ENCODE measurements at places on chromosomes 12 and 14.

DNA sequence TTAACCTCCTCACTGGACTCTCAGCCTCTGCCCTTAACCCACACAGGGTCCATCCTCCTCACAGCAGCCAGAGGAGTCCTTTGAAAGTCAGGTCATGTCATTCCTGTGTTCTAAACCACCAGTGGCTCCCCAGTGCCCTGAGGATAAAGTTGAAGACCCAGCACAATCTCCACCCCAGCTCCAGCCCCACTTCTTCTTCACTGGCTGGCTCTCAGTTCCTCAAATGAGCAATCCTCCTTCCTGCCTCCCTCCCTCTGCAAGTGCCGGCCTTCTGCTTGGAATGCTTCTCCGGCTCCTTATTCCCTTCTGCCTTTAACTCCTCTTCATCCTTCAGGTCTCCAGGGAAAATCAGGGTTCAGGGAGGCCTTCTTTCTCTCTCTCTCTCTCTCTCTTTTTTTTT is 32.0 kb upstream of the SPPL3 start:
- H3K36me3 ChIP-seq = no peaks in the 10 kb centered on the region
- H3K27ac ChIP-seq = no peak overlapping the region
- no peak overlapping the region for H3K4me3 ChIP-seq
- no peaks in the 10 kb centered on the region for H3K4me1 ChIP-seq
- DNase-seq = no peak
- no peaks in the 10 kb centered on the region for H3K27me3 ChIP-seq

GRCh38 chr12:54388237-54389133 is 4.0 kb upstream of the ZNF385A start:
- DNase-seq = no peak
- H3K4me1 ChIP-seq = no peaks in the 10 kb centered on the region
- no peak overlapping the region for H3K27ac ChIP-seq
- H3K27me3 ChIP-seq = no peaks in the 10 kb centered on the region
- H3K4me3 ChIP-seq = no peak overlapping the region

DNA sequence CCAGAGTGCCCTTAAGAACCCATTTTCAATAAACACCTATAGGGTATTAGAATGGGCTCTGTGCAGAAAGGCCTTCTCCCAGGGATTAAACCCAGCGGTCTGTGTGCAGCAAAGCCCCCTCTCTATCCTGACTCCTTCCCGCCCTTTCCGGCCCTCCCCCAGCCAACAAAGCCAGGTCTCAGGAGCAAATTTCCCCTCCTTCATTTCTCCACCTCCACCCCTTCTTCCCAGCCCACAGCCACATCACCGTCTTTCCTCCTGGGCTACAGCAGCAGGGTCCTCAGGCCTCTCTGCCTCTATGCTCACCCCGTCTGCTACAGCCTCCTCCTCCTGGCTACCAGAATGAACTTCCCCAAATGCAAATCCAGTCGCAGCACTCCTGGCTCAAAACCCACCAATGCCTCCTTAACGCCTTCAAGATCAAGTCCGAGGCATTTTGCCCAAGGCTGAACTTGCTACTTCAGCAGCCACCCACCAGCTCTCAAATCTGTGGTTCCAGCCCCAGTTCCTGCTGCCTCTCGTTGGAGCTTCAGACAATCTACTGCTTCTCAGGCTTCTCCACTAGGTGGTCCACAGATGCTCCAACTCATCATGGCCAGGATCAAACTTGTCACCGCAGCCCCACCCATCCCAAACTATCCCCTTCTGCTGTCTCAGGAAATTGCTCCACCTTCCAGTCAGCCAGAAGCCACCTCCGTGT is 134.8 kb downstream of the BCL11B start:
- H3K4me3 ChIP-seq = no peak overlapping the region
- no peaks in the 10 kb centered on the region for H3K27me3 ChIP-seq
- H3K27ac ChIP-seq = no peak overlapping the region
- DNase-seq = no peak

- H3K36me3 ChIP-seq = peaks cover 20% of the 10 kb centered on the region
- DNase-seq = no peak
- no peak overlapping the region for H3K27ac ChIP-seq
- H3K4me3 ChIP-seq = no peak overlapping the region
Observed at GRCh38 chr12:120169946-120170345, 24.6 kb downstream of the GCN1 start.

DNA sequence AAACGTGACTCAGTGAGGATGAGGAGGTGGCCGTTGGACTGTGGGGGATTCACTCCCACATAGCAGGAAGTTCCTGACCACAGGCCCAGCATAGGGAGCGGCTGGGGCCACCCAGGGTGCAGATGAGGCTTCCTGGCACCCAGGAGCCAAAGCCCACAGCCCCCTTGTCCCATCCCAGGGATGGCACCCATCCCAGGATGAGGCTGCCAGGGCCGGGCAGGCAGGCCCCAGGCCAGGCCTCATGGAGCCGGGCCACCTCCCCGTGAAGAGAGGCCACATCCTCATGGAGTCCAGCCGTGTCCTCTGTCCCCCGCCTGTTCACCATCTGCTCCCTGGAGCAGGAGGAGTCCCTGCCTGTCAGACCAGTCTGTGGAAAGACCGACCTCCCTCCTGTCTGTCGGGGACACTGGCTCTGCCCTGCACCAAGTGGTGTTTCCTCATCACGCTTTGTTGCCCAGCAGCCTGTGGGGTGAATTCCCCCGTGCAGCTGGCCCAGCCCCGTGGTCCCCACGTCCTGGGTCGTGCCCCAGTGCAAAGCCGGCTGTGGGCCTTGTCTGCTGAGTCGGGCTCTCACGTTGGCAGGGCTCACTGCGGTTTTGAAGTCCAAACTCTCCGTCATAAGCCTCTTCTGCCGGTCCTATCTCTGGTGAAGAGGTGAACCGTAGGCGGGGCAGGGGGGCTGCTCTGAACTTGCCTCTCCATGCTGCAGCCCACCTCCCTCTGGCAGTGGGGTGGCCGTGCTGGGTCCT is 24.5 kb downstream of the MMP17 start:
- peaks cover 10% of the 10 kb centered on the region for H3K4me1 ChIP-seq
- DNase-seq = no peak
- no peak overlapping the region for H3K4me3 ChIP-seq
- H3K27me3 ChIP-seq = no peaks in the 10 kb centered on the region

- H3K4me1 ChIP-seq = peaks cover 11% of the 10 kb centered on the region
- H3K36me3 ChIP-seq = no peaks in the 10 kb centered on the region
- DNase-seq = no peak
- H3K27me3 ChIP-seq = no peaks in the 10 kb centered on the region
- no peak overlapping the region for H3K4me3 ChIP-seq
- no peak overlapping the region for H3K27ac ChIP-seq
Observed at GRCh38 chr12:95224202-95225170, 6.9 kb downstream of the VEZT start.

DNA sequence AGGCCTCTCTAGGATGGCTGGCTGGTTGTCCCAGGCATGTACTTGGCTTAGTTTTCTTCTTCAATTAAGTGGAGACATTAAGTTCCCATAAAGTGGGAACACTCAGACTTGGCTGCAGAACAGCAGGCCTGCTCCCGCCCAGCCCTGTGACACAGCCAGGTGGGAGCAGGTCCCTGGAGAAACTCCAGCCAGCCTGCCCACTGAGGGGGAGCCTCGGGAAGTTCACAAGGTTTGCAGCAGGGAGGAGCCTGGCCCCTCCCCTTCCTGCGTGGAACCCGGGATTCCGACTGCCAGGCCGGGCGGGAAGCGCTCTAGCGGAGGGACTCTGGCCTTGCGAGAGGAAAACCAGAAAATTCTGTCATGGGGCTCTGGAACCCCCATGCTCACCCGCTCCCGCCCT is 98.3 kb upstream of the EVL start:
- no peaks in the 10 kb centered on the region for H3K4me1 ChIP-seq
- H3K36me3 ChIP-seq = no peaks in the 10 kb centered on the region
- H3K27ac ChIP-seq = no peak overlapping the region
- no peak overlapping the region for H3K4me3 ChIP-seq

Measured in Panc1 (cell line).